WERI-Rb-1 (cell line): ENCODE measurements at places on chromosomes 3 and 15.

DNA sequence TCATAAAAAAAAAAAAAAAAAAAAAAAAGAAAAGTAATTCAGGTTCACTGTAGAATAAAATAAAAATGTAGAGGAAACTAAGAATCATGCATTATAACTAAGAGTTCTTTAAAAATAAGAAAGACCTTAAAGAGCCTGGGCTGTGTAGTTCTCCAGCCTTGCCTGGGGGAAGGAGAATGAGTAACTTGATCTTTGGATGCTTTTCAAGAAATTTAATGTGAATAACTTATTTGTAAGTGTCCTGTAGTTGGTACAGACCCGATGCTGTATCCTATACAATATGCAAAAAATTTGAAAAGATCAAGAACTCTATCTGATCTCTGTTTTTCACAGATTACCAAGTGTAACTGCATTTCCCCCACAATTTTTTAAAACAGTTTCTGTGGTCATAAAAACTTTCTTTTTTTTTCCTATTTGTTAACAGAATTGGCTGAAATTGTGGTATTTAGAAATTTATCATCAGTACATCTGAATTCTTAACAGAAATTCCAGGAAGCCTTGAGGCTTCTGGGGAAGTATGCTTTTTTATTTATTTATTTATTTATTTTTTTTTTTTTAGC is 195.3 kb downstream of the THRB start:
- DNase-seq, result no peak

GRCh38 chr3:46604127-46604526 is 8.2 kb upstream of the FAM240A start:
- no peak for DNase-seq

DNA sequence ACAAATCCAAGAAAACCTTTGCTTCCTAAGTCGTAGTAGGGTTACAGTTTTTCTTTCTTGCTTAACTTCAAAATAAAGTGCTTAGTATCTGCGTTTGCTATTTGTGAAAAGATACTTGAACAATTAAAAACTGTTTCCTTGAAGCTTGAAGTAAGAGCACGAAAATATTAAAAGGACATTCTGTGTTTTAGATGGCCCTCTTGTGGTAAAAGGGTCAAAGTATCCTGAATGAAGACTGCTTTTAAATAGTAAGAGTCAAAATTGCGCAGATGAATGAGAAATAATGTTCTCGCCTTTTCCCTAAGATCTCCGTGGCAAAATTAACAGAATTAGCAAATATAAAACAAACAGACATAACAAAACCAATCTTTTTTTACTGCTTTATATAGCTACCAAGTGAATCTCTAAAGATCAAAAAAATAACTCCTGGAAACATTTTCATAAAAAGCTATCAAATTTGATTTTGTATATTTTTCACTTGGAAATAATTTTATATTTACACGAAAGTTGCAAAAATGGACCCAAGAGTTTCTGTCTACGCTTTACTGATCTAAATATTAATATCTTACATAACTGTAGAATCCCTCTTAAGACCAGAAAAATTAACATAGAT is 175.4 kb downstream of the MBNL1 start:
- no peak for DNase-seq

DNA sequence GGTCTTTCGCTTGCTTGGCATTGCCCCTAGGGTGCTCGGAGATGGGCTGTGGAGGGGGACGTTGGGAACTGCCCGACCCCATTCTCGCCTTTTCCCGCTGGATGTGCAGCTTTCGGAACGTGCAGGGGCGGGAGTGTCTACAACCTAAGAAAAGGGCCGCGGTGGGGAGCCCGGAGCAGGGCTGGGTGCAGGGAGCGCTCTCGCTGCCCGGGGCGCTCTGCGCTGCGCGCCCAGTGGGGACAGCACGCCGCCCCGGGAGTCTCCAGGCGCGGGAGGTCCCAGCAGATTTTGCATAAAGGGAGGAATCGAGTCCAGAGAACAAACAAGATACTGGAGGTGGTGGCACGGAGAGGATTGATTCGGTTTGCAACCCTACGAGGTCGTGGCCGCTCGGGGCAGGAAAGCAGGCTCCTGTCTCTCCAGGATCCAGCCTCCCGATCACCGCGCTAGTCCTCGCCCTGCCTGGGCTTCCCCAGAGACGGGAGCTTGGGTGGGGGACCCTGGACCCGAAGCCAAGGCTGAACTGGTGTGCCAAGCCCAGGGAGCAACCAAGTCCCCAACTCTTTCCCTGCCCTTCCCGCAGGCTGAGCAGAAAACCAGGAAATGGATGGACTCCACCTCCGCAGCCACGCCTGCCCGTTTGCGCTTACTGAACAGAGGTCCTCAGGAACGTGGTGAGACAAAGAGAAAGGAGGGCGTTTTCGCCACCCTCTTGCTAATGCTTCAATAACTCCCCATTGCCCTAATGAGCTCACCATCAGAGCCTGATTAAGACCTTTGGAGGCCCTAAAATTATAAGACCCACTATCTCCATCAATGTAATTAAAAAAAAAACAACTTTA is 59.7 kb downstream of the NOX5 start:
- peak; percentile 84 for DNase-seq

DNA sequence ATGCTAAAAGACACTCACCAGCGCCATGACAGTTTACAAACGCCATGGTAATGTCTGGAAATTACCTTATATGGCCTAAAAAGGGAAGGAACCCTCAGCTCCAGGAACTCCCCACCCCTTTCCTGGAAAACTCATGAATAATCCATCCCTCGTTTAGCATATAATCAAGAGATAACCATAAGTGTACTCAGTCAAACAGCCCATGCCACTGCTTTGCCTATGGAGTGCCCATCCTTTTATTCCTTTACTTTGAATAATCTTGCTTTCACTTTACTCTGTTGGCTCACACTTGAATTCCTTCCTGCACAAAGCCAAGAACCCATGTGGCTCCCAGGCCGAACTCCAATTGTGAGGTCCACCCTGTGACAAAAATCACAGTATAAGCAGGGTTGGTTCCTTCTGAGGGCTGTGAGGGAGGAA is 19.1 kb upstream of the FSTL1 start:
- no peak for DNase-seq
